ENCODE measurements at places on chromosomes 7 and 10. TPM values are rescaled to one million over a fixed set of nuclear protein-coding genes. Genes with fewer than 3 reads are reported as not detected.

The NPFFR1 gene
- not detected for polyA plus RNA-seq

The XPNPEP1 gene
- polyA plus RNA-seq, result 43.3 TPM

The SFXN4 gene
- polyA plus RNA-seq, result 15.4 TPM

The IKZF1 gene
- 229 TPM for polyA plus RNA-seq

The MKI67 gene
- 0.82 TPM for polyA plus RNA-seq

The SLC16A12 gene
- polyA plus RNA-seq, result not detected

The SH2D4B gene
- polyA plus RNA-seq, result 0.09 TPM

The DRGX gene
- polyA plus RNA-seq, result not detected

The VWA2 gene
- polyA plus RNA-seq, result not detected

The AASS gene
- 4.7 TPM for polyA plus RNA-seq

The ITGB8 gene
- 0.01 TPM for polyA plus RNA-seq

The HMX3 gene
- polyA plus RNA-seq, result not detected

The ZNF804B gene
- polyA plus RNA-seq, result not detected

The PCLO gene
- polyA plus RNA-seq, result 0.27 TPM

The KLF14 gene
- 0.25 TPM for polyA plus RNA-seq

Measured in B cell (primary cell).